CD4-positive, alpha-beta T cell treated with Interleukin-15 for 4 hours (primary cell): ENCODE measurements at places on chromosomes 6 and 20.

- DNase-seq, result no peak
Observed at GRCh38 chr20:50292591-50293283, 102.1 kb downstream of the CEBPB start.

DNA sequence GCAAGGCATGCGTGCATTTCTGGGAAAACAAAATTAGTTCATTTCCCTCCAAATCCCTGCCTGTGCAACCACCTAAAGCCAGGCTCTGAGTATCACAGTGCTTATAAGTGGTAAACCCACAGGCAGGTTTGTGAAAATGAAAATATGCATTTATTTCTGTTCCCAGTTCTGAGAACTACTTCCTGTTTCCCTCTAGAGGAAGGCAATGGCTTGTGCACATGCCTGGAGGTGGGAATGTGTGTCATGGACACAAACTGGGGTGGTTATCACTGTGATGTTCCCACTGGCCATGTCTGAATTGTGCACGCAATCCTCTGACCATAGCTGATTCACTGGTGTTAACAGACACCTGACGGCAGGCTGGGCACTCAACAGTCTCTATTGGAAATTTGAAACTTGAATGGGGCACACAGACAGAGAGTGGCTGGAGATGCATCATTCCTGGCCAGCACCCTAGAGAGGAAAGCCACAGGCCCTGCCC is 26.3 kb downstream of the FAM110A start:
- no peak for DNase-seq

DNA sequence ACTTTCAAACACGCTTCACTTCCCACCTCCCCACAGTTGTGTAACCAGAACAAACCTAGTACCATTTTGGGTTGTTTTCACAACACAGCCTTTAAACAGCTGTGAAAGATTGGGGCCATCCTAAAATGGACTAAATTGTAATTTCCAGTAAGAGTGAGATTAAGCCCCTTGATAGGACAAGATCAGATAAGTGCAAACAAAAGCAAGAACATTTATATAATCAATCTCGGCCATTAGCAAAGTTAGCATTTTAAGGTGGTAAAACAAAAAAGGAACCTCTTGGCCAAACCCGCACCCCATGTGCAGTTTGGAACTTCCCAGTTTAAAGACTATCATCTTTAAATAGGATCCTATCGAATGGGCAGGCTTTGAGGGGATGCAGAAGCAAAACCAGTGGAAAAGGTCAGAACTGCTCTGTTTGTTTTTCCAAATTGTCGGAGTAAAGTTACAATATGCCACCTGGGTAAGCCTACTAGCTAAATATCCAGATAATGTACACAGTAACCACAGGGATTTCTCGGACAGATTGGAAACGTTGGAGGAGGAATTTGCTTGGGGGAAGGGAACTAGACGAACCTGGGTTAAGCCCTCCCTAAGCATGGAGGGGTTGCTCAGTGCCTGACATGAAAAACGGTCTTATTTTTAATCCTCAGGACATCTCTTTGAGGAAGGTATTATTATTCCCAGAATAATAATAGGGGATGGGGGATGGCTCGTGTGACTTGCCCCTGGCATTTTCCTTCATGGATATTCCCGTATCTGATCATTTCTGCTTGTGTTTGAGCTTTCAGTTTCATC is 159.8 kb upstream of the SALL4 start:
- no peak for DNase-seq

- no peak for DNase-seq
Observed at GRCh38 chr6:43170417-43170930, 595 bp upstream of the SRF start.

DNA sequence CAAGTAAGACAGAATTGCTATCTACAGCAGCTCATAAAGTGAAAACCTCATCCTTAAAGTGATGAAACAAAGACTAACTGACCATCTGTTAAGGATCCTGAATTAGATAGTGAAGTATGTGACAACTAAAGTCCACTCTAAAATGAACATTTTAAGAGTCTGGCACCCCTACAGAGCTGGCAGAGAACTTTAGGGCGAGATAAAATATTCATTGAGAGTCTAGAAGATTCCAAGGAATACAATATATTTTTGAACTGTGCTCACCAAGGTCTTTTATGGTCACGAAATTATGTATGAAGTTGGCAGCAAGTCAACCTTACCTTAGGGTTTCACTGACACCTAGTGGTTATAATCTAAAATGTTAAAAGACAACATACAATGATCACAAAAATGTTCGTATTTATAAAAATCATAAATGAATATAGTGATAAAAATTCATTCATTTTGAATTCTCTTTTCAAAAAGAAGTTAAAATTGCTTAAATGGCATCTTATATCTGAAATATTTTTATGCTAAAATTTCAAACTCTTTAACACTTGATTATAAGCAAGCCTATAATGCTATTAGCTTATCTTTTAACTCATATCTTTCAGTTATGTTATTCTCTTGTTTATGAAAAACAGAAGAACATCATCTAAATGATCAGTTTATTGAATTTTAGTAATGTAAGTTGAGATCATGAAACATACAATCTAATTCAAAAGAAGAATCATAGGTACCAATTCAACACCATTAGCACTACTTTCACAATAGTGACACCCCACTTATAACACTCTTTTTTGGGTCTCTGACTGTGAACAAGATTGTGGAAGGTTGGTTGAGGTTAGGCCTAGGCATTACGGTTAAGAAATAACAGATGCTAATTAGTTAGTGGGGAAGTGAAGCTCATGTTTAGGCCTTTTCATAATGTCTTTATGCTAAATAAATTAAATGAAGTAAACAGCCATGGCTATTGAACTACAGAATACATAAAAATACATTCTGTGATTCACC is 27.5 kb downstream of the RSPH3 start:
- DNase-seq, result peak; percentile 58

GRCh38 chr6:26404546-26404945 is 2.5 kb downstream of the BTN3A1 start:
- DNase-seq, result no peak

DNA sequence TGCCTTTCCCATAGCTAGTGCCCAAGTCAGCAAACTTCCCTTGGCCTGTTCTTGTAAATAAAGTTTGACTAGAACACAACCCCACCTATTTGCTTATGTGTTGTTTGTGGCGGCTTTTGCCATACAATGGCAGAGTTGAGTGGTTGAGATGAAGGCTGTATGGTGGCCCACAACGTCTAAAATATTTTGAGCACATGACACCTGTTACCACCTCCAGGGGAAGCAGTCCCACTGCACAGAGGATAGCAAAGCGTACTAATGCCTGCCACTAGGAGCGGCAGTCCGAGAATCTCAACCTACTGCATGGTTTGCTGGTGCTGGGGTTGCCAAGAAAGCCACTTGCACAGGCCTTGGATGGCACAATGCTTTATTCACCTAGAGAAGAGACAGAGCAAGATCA is 58.6 kb downstream of the TGM2 start:
- no peak for DNase-seq

DNA sequence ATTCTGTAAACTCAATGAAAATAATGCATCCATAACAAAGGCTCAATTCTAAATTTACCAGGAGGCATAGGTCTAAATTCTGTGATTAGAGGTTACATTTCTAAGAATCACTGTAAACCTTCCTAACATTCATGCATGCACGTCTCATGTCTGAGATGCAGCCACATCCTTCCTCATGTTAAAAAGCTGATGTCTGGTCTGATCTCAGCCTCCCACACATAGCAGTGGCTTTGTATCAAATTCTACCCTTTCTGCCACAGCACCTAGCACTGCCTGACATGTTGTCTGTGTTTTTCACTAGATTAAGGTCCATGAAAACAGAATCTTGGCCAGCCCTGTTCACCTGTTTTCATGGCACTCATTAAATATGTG is 171.1 kb downstream of the WDR27 start:
- no peak for DNase-seq

DNA sequence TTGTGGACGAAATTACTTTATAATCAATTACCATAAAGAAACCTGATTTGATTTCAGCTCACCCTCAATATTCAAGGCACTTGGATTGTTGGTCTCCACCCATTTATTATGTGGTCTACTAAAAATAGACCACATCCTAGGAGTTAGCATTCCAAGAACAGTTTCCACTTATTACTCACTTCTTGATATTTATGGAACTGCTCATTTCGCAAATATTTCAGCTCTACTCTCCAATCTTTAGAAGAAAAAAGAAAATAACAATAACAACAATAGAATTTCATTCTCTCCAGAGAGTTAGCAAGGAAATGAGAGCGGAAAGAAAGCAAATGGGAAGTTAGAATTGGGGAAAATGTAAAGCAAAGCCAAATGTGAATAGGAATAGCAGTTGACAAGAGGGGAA is 26.2 kb upstream of the HDAC2 start:
- DNase-seq, result no peak

DNA sequence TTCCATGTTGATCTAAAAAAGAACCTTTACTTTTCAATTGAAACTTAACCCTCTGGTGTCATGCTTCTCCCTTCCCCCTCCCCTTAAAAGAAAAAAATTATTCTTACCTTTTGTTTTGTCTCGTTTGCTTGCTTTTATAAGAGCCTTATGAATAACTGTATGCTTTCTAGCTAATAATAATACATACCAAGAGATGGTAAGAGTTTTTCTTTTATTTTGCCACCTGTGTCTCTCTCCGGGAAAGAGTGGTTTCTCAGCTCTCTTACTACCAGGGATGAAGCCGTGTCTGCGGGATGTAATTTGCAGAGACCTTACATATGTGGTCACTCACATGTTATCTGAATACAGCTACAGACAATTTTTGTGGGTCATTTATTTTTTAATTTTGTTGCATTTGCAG is 7.7 kb downstream of the STX16 start:
- DNase-seq, result no peak

DNA sequence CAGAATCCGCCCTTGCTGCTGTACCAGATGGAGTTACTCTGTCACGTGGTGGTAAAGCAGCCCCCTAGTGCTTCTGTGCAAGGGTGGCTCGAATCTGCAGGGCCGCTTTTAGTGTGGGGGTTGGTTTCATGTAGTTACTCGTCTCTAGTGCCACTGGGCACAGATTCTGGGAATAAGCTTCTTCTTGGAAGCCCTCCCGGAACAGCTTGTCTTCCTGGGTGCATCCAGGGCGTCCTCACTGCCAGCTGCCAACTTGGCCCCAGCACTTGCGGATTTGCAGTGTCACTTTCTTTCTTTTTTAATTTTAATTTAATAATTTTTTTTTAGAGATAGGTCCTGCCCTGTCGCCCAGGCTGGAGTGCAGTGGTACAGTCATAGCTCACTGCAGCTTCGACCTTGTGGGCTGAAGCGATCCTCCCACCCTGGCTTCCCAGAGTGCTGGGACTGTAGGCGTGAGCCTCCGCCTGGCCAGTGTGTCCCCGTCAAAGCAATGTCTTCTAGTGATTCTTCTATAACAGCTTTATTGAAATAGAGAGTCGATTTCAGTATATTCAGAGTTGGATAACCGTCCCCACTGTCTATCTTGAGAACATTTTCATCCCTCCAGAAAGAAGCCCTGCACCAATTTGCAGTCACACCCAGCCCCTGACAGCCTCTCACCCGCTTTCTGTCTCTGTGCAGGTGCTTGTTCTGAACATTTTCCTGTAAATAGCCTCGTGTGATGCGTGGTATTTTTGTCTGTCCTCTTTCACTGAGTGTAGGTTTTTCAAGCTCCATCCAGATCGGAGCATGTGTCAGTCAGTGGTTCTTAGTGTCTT is 25.9 kb downstream of the PYGB start:
- no peak for DNase-seq

DNA sequence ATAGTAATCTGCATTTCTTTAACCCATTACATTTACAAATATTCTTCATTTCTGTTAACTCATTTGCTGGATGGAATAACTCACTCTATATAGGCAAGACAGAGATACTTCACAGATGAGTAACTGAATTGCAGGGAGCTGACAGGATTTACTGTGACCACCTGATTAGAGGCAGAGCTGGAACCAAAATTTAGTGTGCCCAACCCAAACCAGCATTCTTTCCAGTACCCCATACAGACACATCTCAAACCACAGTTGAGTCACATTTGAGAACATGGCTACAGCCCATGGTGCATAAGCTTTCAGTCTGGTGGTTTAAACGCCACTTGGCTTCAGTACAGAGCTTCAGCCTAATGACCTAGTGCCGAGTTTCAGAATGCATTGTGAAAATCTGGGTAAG is 138.4 kb upstream of the TENT5A start:
- DNase-seq, result no peak

DNA sequence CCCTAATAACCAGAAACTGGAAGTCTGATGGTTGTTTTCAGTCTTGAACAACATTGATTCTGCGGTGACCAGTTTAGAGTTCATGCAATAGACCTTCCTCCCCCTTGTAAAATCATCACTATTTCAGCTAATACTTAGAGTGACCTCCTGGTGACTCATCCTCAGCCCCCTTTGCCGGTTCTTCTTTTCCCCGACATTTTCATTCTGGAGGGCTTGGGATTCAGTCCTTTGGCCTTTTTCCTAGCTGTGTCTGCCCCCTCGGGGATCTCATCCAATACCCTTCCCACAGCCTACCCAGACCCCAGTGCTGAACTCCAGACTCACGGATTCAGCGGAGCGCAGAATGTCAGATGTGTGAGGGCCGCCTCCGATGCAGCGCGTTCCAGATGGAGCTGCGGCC is 7.5 kb upstream of the BHLHE23 start:
- DNase-seq, result no peak

DNA sequence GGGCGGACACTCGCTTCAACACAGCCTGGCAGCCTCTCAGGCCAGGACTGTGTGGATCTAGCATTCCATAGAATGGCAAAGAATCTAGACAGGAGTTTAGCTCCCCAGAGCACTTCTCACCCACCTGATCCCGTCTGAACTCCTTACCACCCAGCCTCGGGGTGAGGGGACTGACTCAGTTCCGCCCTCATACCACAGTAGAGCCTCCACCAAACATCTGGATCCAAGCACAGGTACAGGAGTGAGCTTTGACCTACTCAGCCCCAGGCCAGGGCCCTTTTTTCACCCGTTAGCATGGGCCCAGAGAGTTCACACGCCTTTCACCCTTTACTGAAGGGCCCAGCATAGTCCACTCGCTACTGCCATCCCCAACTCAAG is 715 bp downstream of the PSMF1 start:
- DNase-seq, result no peak

- DNase-seq, result no peak
Observed at GRCh38 chr6:25949695-25950094, 12.9 kb upstream of the TRIM38 start.

DNA sequence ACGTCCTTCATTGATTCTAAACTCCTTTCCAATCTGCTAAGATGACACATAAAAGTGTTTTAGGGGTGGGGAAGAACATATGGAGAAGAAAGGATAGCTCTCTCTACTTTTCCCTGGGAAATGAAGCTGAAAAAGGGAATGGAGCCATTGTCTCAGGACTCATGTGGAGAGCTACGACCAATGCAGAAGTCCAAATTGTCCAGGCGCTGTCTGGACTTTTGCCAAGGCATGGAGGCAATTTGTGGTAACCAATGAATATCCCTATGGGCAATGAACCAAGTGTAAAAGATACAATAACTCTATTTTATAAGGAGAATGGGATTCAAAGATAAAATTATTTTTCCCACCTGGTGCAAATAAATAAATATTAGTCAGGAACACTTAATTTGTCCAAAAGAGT is 16.1 kb downstream of the FBXL4 start:
- DNase-seq, result no peak
